ENCODE measurements at places on chromosomes 3 and 15.

DNA sequence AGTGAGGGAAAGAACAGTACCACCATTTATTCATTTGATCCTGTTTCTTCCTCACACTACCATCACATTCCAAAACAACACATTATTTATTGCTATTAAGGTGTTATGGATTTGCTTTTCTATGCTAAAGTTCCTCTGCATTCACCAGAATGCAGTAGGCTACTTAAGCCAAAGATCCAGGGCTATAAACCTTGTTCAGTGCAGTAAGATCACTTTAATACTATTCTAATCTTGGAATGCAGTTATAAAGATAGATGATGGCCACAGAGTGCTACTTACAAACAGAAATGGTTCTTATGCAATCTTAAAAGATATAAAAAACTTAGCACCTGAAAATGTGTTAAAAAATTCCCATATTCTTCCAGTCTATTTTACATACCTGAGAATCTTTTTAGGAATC lies 107.5 kb upstream of the TSPAN3 start:
- no peak for DNase-seq

GRCh38 chr3:14852058-14852594 lies 33.4 kb downstream of the FGD5 start:
- DNase-seq: no peak

DNA sequence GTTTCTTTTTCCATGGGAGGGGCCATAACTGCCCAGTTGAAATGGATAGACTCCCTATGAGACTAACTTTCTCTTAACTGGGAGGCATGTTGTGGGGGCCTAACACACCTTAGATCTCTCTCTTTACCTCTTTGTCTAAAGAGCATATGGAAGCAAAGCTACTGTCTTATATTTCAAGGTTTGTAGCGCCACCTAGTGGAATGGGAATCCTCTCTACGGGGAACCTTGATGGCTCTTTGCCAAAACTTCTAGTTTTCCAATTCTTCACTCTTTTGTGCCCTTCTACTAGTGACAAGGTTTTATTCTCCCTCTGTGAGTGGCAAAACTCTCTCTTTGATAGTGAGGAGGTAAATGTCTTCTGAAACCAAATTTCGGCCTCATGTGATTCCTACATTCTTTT lies 1030.4 kb upstream of the CADM2 start:
- DNase-seq: no peak

DNA sequence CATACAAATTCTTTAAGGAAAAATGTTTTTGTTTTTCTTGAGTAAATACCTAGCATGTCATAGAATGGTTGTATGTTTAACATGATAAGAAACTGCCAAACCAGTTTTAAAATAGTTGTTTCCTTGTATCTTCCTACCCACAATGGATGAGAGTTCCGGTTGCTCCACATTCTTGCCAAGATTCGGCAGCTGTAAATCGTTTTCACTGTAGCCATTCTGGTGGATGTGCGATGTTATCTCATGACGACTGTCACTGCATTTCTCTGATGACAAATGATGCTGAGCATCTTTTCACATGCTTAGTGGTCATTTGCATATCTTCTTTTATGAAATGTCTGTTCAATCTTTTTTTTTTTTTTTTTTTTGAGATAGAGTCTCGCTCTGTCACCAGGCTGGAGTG lies 36.6 kb upstream of the SH3GL3 start:
- no peak for DNase-seq

GRCh38 chr15:71011503-71012155 lies 103.6 kb upstream of the THSD4 start:
- DNase-seq: peak; percentile 82

DNA sequence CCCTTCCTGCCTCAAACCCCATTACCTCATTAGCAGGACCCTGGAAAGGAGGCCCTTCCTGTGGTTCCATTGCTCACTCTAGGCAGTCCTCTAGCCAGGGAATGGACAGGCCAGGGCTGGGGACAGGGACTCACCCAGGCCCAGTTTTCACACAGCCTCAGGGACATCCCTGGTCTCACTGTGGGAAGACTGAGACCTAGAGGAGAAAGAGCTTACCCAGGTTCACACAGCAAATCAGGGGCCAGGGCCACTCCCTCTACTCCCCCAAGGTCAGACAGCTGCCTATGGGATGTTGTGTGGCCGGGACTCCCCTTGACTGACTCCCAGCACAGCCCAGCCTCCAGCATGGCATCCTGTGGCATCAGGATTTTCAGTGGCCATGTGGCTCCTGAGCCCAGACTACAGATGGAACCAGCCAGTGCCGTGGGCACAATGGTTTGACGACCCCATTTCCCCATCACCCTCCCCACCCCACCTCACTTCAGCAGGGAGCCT lies 49.3 kb downstream of the ADAMTS7 start:
- no peak for DNase-seq

GRCh38 chr3:172140499-172141391 lies 101.4 kb downstream of the FNDC3B start:
- peak; percentile 96 for DNase-seq

GRCh38 chr3:183430325-183430957 lies 2.0 kb upstream of the MCF2L2 start:
- no peak for DNase-seq

DNA sequence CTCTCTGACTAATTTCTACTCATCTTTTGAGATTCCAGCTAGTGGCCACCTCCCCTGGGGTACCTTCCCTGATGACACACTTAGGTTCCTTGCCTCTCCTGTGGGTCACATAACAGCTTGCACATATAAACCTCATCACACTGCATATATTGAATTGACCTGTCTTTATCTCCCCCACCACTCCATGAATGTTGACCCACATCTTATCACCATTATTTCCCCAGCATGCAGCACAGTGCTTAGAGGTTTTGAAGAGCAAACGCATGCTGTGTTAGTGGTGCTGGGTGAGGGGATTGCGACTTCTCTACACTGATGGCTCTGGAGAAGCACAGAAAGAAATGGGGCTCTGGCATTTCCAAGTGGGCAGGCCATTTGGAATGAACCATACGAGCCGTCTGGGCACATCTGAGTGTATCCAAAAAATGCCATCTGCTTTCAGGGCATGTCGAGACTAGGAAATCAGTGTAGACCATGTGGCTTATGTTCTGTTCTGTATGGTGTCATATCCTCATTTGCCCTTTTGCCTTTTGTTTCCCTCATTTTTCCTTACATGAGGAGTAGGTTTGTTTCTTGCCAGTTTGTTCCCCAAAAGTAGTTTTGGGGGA lies 333.2 kb upstream of the TRIM42 start:
- no peak for DNase-seq

GRCh38 chr15:75356006-75356405 lies 9.2 kb downstream of the NEIL1 start:
- DNase-seq: no peak

GRCh38 chr15:66673410-66674322 lies 28.4 kb upstream of the SMAD6 start:
- DNase-seq: no peak

DNA sequence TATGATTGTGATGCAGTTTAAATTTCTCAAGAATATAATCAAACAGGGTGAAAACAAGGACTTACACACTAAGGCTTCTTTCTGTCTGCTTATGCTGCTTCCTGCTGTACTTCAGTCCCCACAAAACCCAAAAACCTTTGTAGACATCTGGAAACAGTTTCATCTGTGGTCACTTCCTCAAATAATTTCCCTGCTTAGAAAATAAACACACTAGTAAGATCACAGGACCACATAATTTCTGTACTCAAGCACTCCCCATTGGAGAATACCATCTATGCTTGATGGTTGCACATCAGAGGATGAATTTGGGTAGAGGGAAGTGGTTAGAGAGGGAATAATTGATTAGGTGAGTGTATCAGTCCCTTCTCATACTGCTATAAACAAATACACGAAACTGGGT lies 266.2 kb downstream of the LSAMP start:
- no peak for DNase-seq

GRCh38 chr3:188946351-188947240 lies 225.2 kb upstream of the TPRG1 start:
- peak; percentile 44 for DNase-seq

DNA sequence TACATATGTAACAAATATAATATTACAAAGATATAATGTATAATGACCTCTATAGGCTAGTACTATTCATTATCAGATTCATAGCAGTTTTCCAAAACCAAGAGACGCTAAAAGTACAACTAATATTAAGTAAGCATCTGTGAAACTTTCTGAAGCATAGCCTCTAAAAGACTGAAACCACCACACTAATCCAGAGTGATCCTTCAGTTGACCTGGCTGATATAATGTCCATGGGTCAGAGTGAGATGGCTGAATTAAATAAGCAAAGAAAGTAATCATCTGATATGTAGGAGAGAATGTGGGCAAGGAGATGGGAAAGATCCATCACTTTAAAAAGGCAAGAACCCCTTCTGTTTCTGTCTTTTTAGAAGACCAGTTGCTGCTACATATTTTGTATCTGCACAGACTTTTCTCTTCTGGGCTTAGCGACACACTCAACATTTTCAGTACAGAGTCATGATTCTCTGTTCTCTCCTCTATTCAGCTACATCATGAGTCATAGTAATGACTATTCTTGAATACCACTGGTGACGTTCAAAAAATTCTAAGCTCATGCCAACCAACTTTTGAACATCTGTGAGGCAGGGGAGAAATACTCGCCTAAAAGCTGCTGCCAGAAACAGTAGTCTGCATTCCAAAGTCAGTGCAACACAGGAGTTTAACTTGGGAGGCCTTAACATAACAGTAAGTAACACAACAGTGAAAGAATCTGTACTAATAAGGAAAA lies 149.6 kb downstream of the MAGI1 start:
- DNase-seq: peak; percentile 95

GRCh38 chr3:112132088-112132487 lies 960 bp downstream of the GCSAM start:
- no peak for DNase-seq

Data from cardiac fibroblast (primary cell).